ENCODE measurements at places on chromosomes 4 and X.

DNA sequence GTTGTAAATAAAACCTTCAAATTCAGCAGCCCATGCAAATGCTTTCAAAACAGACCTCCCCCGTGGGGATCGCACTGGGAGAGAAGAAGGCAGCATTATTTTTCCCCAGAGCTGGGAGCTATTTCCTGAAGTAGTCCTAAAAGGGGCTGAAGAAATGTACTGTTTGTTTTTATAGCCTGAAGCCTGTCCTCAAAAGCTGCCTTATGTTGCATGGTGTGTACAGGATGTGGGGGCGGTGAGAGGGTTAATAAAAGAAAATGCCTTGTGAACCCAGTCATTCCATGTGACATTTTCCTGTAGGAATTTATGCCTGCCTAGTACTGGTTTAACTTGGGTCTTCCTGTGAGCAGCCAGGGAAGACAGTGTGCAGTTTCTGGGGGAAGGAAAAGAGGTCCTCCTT lies 144.1 kb downstream of the SOWAHB start:
- no peak for DNase-seq

DNA sequence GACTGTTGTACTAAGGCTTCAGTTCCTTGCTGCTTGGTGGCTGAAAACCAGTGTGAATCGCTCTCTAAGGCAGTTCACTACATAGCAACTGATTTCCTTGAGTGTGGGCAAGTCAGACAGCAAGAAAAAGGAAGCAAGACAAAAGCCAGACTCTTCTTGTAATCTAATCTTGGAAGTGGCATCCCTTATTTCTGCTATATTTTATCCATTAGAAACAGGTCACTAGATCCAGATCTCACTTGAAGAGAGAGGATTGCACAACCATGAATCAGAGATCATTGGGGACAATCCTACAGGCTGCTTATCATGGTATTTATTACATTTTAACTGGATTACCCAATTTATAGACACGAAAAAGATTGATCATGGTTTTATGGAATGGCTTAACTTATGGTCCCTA lies 684.5 kb downstream of the GRID2 start:
- no peak for DNase-seq

- no peak for DNase-seq
Measured at GRCh38 chrX:105610411-105610810, 211.9 kb upstream of the NRK start.

DNA sequence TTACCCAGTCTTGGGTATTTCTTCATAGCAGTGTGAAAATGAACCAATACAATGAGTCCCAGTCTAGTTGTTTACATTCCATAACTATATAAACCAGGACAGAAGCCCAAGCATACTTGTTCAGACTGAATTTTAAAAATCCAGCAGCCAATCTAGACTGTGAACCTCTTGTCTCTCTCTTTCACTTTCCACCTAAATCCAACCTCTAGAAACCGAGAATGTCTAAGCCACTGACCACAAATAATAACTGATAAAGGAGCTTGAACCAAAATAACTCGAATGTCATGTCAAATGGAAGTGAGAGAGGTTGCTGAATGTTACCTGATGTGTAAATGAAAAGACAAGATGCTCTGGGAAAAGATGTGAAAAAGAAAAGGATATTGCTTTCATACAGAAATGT lies 544.7 kb downstream of the NLGN4X start:
- DNase-seq: no peak

- no peak for DNase-seq
Measured at GRCh38 chr4:177448850-177449249, 6.6 kb upstream of the AGA start.

- no peak for DNase-seq
Measured at GRCh38 chr4:70901607-70901983, 574 bp upstream of the MOB1B start.

DNA sequence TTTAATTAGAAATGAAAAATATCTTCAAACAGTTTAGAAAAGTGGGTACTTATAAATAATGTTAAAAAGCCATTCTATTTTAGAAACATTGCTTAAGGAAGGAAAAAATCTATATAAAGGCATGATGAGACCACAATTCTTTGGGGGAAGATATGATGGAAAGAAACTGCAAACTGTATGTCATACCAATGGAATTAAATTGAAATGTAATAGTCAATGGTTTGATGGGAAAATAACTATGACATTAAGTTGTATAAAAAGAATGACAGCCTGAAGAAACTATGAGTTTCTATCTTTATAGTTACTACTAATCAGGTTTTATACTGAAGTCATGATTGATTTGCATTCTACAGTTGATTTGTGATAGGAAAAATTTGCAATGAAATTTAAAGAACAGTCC lies 40.3 kb upstream of the CAMK2D start:
- no peak for DNase-seq

- no peak for DNase-seq
Measured at GRCh38 chr4:152605641-152606335, 69.9 kb upstream of the FBXW7 start.

DNA sequence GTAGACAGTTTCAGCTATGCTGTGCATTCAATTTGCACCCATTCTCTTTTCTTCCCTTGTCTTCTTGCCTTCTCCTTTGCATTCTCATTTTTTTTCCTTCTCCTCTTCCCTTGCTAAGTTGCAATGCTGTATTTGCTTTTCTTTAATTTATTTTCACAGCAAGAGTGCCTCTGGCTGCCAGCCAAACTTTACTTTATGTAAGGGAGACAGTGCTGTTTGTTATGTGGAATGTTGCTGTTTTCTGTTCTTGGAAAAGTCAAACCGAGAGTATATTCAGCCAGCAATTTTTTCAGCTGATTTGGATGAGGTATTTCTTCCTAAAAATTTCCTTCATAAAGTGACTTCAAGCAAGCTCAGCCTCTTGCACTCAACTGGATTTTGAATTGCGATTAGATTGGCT lies 1293.4 kb downstream of the ARAP2 start:
- DNase-seq: peak; percentile 18

- no peak for DNase-seq
Measured at GRCh38 chr4:87939978-87940690, 35.4 kb upstream of the SPP1 start.

GRCh38 chrX:116961872-116962582 lies 499.3 kb upstream of the CT83 start:
- no peak for DNase-seq

DNA sequence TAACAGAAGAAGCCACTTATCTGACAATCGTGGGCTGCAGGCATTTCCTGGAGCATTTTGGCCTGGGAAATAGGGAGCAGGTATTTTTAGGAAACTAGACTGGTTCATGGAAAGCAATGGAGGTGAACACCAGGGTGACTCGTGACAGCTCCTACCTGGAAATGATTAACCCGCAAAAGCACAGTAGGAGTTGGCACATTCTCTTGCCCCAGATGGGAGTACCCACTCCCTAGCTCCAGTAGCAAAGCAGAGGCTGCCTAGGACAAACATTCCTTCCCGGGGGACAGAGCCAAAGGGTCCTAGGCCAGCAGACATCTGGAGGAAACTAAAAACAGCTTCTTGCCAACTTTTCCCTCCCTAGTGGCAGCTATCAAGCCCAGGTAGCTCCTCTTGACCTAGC lies 29.0 kb downstream of the RTL5 start:
- no peak for DNase-seq

DNA sequence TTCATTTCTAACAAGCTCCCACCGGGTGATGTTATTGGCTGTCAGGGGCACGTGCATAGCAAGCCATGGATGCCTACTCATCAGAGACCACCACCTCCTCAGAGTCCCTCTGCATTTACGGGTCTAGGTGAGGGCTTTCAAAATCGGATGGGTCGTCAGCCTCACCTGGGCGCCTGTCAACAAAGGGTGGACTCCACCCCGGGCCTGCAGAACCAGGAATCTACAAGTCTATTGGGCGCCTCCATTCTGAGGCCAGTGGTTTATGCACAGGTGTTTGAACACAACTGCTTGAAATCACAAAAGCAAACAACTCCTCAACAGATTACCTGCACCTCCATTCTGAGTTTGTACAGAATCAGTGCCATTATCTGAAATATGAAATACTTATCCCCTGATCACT lies 318.9 kb downstream of the PTTG2 start:
- no peak for DNase-seq

DNA sequence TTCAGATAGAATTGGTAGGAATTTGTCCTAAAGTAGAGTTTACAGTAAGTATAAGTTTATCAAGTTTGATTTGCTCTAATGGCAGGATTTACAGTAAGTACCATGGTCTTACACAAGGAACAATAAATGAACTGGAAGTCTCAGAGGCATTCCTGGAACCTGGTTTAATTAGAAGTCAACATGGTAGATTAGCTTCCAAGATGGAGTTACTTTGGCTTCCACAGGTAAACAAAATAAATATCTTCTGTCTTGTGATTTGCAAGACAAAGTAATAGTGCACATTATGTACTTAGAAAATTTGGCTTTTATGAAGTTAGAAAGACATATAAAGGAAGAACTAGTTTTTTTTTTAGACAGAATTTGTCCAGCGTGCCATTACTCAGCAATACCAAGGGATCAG lies 190.7 kb downstream of the GLUD2 start:
- no peak for DNase-seq

- DNase-seq: no peak
Measured at GRCh38 chrX:134688031-134688823, 30.0 kb upstream of the PLAC1 start.

DNA sequence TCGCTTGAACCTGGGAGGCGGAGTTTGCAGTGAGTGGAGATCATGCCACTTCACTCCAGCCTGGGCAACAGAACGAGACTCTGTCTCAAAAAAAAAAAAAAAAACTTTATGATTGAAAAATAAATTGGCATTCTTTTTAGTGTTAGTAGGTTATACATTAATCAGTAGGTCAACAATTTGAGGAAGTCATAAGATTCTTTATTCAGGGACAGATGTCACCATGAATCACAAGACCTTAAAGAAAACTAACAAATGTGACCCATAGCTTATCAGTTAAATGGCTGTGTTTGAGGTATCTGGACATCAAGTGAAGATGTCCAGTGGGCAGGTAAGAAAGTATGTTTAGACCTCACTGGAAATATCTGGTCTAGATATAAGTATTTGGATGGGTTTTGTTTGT lies 9.3 kb upstream of the PRMT9 start:
- DNase-seq: no peak

DNA sequence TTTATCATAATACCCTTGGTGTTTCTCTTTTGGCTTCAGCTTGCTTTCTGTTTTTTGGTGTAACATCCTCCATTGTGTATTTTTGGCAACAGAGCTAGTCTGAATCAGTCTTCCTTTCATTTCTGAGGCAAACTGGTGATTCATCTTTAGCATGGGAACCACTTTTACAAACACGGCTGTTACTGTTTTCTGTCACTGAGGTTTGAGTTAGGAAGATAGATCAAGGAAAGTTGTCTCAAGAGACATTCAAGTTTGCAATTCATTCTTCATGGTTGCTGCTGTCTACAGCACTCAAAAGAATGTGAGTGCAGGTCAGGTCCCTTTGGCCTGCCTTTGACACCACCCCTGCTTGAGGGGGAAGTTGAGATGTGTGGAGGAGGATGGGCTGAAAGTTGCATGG lies 36.3 kb downstream of the IL21 start:
- DNase-seq: no peak

DNA sequence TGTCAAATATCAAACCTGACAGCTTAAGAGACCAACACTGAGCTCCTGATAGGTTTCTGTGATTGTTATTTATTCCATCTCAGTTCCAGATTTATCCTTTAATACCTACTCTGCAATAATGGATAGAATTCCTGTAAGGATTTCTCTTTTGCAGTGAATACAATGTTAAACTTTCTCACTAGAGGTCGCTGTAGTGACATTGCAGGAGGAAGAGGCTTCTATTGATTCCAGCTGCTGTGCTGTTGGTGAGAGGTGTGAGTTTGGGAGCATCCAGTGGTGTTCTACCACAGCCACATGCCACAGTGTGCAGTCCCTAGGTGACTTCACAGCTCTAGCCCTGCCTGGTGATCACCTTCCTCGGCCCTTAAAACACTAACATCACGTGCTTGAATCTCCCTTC lies 34.6 kb upstream of the DCAF8L2 start:
- no peak for DNase-seq

DNA sequence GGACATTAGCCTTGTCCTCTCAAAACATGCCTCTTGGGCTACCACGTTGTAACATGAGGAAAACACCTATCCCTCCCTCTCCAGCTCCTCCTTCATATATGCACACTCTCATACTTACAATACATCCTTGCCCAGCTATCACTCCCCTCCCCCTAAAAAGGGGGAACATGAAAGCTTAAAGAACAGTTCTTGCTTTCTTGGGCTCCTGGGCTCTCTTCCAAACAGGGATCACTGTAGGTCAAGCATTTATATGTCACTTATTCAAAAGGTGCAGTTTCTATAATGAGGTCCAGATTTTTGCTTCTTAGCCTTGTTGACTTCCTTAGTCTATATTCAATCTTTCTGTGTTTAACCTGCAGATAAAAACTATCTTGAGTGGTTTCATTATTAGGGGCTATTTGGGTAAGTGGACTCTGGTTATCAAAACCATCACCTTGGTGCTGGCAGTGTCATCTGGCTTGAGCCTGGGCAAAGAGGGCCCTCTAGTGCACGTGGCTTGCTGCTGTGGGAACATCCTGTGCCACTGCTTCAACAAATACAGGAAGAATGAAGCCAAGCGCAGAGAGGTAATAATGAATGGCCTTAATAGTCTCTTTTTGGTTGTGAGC lies 119.4 kb downstream of the AKAP4 start:
- no peak for DNase-seq

- DNase-seq: no peak
Measured at GRCh38 chr4:23717528-23718248, 172.2 kb downstream of the PPARGC1A start.

DNA sequence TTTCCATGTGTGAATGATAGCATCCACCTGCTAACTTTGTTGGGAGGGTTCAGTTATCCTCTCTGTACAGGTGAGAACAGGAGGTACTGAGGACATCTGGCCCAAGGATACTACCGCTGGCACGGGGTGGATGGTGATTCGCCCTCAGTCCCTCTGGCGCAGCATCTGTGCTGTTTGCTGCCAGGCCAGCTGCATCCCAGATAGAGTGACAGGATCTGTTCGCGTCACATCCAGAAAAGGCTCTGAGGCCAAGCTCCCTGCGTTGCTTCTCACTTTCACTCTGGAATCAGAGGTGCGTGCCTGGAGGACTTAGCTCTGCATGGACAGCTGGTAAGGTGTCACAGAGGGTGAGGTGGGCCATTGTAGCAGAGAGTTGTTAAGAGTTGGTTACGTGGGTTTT lies 95.4 kb downstream of the TBL1X start:
- no peak for DNase-seq

- no peak for DNase-seq
Measured at GRCh38 chr4:169079942-169080827, 70.1 kb upstream of the CBR4 start.

GRCh38 chrX:70769659-70770227 lies 138.8 kb downstream of the TEX11 start:
- no peak for DNase-seq

DNA sequence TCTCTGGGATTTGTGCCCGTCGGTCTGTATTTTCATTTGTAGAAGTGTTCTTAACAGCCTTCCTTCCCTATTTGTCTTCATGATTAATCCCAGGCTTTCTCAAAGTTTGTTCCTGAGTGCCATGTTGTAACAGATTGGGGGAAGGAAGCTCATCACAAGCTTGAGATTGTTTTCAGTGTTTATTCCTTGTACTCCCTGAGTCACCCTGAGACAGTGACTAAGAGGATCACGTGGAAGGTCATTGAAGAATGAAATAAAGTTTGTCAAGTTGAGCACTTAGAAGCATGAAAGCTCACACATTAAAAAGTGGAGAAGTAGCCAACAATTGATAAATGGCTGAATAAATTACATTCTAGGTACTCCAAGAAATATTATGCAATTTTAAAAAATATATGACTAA lies 153.5 kb upstream of the FAM241A start:
- DNase-seq: no peak

- no peak for DNase-seq
Measured at GRCh38 chrX:81377329-81377728, 175.4 kb downstream of the SH3BGRL start.
